Adipocyte (in vitro differentiated cells): ENCODE measurements at places on chromosomes 11 and 22.

- DNase-seq = no peak
Observed at GRCh38 chr11:27153136-27153535, 112.5 kb downstream of the BBOX1 start.

DNA sequence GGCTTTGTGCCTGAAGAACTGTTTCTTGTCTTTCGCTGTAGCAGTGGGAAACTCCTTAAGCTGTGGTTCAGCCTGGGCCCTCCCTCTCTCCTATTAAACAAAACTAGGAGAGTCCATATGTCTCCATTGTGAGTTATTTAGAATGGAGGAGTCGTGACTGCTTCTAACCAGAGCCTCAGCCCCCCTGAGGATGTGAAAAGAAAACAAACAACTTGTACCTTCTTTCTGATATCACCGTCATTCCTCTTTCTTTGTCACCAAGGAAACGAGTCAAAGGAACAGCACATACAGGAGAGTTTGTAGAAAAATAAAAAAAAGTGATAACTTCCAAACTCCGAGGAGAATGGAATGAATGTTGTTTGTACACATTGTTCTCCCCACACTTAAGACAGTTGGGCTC lies 11.6 kb upstream of the EXT2 start:
- no peak for DNase-seq

- peak; percentile 67 for DNase-seq
Observed at GRCh38 chr11:10728789-10729472, 22.1 kb upstream of the CTR9 start.

DNA sequence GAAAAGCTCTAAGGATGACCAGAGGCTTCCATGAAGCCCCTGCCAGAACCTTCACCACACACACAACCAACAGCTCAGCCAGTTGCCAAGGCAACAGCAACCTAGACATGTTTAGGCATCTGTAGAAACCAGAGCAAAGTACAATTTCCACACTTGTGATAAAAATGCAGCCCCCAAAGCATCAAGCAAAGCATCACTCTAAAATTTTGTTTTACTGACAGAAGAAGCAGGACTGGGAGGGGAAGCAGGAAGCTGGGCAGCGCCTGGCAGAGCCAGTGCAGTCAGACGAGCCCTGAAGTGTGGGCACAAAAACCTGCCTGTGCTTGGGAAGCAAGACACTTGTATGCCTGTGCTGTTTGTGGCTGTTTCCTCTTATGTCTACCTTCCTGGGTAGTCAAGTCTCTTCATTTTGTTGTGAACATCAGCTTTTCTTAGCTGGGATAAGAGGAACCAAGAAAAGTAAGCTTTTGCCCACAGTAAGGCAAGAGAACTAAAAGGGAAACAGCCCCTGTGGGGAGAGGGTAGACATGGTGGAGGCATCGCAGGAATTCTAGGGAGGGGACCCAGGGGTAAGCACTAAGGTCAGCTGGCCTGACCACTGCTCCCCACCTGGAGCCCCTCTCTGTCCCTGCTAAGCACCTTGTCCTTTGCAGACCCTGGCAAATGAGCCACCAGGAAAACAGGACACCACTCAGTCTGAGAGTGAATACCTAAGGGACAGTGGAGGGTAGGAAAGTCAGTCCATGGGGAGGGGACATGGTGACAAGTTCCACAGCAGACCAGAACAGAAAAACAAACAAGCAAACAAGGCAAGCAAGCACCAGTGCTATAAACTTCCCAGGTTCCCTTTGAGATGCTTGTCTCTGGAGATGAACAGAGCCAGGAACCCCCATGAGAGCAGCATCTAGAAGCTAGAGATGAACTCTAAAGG lies 13.4 kb downstream of the PACSIN2 start:
- DNase-seq = peak; percentile 40

GRCh38 chr11:111018566-111018965 lies 227.0 kb upstream of the POU2AF2 start:
- peak; percentile 29 for DNase-seq
